Activated CD4-positive, alpha-beta T cell treated with anti-CD3 and anti-CD28 coated beads, Interleukin-10, Interleukin-2, amounts not matched to agents 100 ng/mL and 50 ng/mL, durations not matched to agents 16 hours and 8 hours (primary cell): ENCODE measurements at places on chromosomes 4 and X.

- DNase-seq, result no peak
These were observed 167.0 kb upstream of the GALNT7 start for GRCh38 chr4:173001571-173001970.

GRCh38 chr4:7546809-7547367, 112.2 kb upstream of the PSAPL1 start:
- DNase-seq, result no peak

GRCh38 chr4:179352221-179352620, 1910.0 kb upstream of the AGA start:
- no peak for DNase-seq

- no peak for DNase-seq
These were observed 7.0 kb upstream of the LRAT start for GRCh38 chr4:154736770-154737169.
